ENCODE measurements at places on chromosomes 6 and 20.

DNA sequence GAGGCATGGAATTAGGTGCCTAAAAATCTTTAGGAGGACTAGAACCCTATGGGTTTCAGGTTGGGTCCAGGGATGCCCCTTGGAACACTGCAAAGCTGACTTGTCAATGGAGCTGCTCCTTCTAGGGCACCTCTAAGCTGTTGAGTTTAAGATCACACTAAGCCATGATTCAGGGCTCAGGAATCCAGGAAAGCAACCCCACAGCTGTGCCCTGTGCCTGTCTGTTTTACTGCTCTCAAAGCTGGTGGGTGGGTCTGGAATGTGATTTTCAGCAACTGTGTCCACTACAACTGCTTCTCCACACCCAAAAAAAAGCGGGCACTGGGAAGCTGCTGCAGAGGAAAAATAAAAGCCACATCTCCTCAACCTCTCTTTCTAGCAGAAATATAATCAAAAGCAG is 310.4 kb upstream of the MOCS1 start:
- no peak for DNase-seq

GRCh38 chr6:21187485-21187884 is 406.1 kb upstream of the SOX4 start:
- no peak for DNase-seq

DNA sequence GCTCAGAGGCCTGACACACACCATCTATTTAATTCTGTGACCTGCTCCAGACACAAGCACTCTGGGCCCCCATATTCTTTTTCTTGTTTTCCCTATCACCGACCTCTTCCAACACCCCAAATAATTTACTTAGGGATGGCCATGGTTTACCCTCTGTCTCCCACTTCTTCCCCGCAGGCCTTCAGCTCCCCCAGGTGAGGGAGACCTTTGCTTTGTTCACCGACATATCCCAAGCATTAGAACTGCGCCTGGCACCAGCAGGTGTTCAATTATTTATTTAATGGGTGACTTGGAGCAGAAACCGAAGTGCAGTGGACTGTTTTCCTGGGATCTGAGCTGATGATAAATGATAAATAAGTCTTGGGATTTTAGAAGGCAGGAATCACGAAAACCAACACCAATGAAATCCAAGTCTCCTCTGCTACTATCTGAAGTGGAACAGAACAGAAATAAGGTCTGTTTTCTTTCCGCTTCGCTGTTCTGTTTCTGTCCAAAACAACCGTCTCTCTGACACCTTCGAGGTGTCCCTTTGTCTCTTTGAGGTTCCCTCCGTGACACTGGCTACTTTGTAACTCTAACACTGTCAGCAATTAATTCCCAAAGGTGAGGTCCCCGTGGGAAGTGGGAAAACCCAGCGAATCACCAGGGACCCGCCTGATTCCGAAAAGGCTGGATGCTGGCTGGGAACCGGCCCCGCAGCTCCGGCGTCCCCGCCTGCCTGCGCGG is 1.1 kb upstream of the RIN2 start:
- no peak for DNase-seq

DNA sequence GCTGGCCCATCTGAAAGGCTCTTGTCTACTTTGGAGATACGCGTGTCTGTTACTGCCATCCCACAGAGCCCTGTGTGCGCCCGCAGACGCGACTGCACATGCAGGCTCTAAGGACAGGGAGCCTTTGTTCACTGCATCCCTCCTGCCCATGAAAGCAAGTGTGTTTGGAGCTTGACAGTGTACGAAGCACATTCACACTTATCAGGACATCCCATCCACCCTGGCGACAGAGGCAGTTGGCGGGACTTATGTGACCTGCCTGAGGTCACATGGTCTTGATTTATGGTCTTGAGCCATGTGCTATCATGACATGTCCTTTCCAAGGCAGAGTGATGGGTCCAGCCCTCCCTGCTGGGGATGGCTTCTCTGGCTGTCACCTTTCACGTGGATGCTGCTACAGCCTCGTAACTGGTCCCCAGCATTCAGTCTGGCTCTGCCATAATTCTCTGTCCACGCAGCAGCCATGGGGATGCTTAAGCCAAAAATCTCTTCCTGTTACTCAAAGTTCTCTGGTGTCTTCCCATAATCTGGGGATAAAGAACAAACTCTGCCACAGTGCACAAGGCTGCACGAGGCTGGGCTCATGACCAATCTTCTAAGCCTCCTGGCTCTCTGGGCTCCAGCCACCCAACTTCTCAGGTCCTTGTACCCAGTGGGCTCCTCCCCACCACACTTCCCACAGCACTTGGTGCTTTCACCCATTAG is 36.3 kb upstream of the FAM83D start:
- no peak for DNase-seq

GRCh38 chr6:123648723-123649122 is 12.0 kb upstream of the TRDN start:
- DNase-seq: no peak

DNA sequence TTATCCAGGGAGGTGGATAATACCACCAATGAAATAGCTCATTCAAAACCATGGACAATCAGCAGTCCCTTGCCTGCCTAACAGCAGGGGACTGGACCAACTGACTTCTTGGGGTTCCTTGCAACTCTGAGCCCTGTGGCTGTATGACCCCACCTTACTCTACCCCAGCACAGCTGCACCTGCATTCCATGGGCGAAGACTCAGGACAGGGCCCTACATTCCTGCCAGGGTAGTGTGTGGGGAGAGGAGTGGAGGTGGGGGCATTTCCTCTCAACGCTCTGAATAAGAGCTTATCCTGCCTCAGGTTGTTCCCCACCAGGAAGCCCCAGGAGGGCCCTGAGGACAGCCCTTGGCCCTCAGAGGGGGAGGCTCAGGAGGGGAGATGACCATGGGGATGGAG is 30.8 kb upstream of the HMGA1 start:
- no peak for DNase-seq

- DNase-seq: no peak
Observed at GRCh38 chr6:45822246-45822812, 193.3 kb downstream of the CLIC5 start.

Measured in fibroblast of skin of left biceps (primary cell).